ENCODE measurements at places on chromosomes 7 and 10.

- no peak for DNase-seq
These were observed 115.0 kb downstream of the FAM107B start for GRCh38 chr10:14659626-14660196.

DNA sequence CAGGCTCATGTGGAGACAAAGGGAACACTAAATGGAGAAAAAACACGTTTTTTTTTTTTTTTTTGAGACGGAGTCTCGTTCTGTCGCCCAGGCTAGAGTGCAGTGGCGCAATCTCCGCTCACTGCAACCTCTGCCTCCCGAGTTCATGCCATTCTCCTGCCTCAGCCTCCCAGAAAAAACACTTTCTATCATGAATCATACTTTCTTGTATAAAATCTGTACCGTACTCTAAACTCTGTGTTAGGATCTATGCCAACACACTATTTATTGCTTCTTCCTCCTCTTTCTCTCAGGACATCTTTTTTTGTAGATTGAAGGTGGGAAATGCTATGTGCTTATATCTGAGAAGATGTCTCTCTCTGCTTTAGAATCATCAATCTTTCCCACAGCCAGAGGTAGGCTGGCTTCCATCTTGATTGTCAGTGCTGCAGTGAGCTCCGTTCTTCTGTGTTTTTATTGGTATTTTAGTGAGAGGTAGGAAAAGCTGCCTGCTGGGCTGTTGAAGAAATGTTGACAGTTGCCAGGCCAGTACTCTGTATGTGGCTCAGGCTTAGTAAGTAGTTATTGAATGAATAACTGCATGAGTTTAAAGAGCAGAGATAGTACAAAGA is 101.1 kb downstream of the GPR85 start:
- DNase-seq, result no peak

DNA sequence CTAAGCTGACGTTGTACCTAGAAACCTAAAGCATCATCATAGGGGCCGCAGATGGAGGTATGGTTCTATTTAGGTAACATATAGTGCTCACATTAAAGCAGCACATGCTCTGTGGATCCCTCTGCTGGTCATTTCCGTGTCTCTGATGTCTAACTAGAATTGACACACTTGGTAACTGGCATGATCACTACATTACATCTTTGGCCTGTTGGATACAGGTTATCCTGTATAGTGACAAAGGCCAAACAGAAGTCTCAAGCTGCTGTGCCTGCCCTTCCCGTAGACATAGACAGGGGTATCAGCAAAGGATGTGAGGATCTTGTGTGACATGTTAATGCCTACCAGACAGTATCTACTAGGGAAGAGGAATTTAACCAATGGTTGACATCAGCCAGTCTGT is 51.2 kb downstream of the KIF5B start:
- no peak for DNase-seq

- no peak for DNase-seq
These were observed 12.2 kb upstream of the LGI1 start for GRCh38 chr10:93745408-93746065.

- no peak for DNase-seq
These were observed 58.0 kb downstream of the IPMK start for GRCh38 chr10:58209669-58210068.

GRCh38 chr10:113411456-113411855 is 141.4 kb upstream of the HABP2 start:
- no peak for DNase-seq

- no peak for DNase-seq
These were observed 12.6 kb upstream of the DNAJC1 start for GRCh38 chr10:22016046-22016705.

- DNase-seq, result no peak
These were observed 62.1 kb downstream of the INPP5A start for GRCh38 chr10:132599732-132600131.

DNA sequence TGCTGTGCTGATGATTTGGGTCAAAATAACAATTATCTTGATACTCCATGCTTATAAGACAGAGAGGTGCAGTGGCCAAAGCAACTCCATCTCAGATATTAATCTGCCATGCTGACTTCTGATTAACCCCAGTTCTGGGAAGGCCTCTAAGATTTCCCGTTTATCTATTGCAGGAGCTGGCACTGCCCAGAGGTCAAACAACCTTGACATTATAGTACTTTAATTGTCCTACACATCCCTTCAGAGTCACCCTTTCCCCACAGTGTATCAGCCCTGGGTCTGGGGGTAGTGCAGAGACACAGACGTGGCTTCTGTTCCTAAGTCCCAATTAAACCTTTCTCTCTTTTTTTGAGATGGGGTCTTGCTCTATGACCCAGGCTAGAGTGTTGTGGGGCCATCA is 63.8 kb downstream of the PARD3 start:
- DNase-seq, result no peak

DNA sequence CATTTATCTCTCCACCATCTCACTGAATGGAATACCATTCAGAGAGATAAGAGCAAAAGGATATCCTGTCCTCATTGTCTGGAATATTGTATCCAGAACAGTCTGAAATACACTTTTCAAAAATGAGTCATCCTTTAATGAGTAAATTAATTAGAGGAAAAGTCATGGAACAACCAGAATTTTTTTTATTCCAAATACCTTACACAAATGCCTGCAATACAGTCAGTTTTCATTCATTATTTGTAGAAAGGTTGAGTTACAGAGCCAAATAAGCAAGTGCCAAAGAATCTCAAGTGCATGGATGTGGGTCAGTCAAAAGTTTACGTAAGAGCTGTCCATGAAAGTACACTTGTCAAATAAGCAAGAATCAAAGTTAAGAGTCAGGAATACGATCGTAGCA is 482.6 kb downstream of the IPMK start:
- no peak for DNase-seq

GRCh38 chr7:106914018-106914607 is 49.0 kb downstream of the PIK3CG start:
- no peak for DNase-seq

GRCh38 chr7:69654381-69654780 is 56.1 kb downstream of the AUTS2 start:
- peak; percentile 60 for DNase-seq

GRCh38 chr7:109864230-109864629 is 1226.7 kb upstream of the LRRN3 start:
- no peak for DNase-seq

Measured in NCI-H2107 (cell line).